ENCODE measurements at places on chromosomes 1 and 21. TPM values are rescaled to one million over a fixed set of nuclear protein-coding genes. Genes with fewer than 3 reads are reported as not detected.

DNA sequence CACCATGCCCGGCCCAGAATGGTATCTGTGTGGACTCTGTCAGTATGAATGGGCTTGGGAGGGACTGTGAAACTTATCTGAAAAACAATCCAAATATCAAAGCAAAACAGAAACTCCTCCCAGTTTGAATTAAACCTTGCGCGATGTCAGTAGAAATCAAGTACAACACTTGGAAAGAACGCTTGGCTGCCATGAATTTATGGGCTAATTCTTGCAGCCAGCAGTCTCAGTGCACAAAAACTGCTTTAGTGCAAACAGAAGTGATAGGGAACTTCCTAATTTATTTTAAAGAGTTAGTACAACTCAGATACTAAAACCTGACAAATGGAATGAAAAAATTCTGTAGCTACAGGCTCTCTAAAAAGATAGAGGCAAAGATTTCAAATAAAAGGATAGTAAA is 8.5 kb downstream of the CLCA1 start:
- H3K4me3 ChIP-seq = no peak overlapping the region
- no peak for DNase-seq

DNA sequence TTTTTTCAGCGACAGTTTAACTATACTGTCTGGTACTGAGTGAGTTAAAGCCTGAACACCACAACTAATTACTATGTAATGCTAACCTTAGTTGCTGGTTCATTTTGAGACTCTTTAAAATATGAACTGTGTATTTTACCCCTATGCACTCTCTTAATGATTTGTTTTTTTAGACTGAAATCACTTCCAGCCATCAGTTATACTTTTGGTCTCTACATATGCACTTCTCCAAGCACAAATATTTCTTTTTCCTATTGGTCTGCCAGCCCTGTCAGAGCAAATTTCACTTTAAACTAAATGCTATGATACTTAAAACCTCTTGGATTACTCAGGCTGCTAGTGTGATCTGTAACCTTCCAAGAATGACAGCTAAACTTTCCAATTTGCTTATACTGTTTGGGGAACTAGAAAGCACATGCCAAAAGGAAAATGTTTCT is 38.1 kb upstream of the SCYL3 start:
- no peak for DNase-seq
- no peaks in the 10 kb centered on the region for H3K27me3 ChIP-seq
- no peaks in the 10 kb centered on the region for H3K36me3 ChIP-seq
- no peak overlapping the region for H3K27ac ChIP-seq

The BEND5 gene
- total RNA-seq = 17.6 TPM

The CD164L2 gene
- total RNA-seq = 1.6 TPM

The PKP1 gene
- total RNA-seq = 0.02 TPM

Measured in neural progenitor cell (in vitro differentiated cells).